ENCODE measurements at places on chromosomes 1 and 21.

DNA sequence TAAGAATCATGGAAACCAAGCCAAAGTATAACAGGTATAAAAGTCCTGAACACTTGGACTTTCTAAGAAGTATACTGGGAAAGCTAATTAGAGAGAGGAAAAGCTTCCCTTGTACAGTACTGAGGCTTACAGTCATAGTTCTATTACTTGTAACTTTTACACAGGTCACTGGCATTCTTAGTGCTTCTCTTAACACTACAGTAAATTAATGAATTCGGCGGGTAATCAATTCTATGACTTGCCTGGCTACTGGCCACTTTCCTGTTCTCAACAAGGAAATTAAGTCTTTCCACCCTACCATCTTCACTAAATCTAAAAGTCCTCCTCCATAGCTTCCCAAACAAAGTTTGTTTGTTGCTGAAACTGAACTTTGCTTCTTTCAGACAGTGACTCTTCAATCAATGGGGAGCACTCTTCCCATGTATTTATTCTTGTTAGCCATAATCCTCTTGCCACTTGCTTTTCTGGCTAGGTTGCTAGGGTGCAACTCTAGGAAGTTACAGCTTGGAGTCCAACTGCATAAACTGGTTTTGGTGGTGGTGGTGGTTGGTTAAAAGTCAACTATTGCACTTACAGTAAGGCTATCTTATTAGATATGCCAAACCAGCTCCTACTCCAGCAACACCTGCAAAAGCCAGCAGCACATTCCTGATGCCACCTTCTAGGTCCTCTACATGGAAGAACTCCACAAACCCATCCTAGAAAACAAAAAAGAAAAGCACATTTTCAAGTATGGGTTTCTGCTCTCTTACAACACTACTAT is 2.4 kb downstream of the MCL1 start:
- DNase-seq, result no peak

- DNase-seq, result no peak
These were observed 2.8 kb downstream of the UBE2J2 start for GRCh38 chr1:1270813-1271212.

DNA sequence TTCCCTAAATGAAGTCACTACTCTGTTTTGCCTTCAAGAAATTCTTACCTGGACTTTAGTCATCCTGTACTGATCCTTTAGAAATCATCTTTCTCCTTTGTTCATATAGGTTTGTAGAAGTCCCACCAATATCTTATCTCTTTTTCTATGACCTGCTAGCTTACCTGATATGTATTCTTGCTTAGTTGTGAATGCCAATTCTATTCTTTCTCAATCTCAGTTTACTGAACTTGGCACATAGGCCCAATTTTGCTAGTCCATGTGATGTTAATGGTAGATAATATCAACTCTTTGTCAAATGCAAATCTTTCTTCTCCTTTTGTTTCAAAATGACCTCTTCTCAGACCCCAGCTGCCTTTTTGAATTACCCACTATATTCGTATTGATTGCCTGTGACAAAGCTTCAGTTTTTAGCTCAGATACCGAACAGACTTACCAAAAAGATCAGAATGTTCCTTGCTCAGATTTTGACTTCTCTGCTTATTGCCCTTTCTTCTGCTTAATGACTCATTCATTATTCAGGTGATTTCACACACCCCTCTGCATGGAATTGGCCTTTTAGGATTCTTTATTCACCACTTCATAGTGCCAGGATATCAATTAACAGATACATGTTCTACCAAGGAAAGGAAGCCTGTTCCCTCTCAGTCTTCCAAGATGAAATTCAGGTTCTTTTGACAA is 20.6 kb downstream of the IPO9 start:
- no peak for DNase-seq

GRCh38 chr1:178581351-178582303 is 68.7 kb downstream of the TEX35 start:
- no peak for DNase-seq

DNA sequence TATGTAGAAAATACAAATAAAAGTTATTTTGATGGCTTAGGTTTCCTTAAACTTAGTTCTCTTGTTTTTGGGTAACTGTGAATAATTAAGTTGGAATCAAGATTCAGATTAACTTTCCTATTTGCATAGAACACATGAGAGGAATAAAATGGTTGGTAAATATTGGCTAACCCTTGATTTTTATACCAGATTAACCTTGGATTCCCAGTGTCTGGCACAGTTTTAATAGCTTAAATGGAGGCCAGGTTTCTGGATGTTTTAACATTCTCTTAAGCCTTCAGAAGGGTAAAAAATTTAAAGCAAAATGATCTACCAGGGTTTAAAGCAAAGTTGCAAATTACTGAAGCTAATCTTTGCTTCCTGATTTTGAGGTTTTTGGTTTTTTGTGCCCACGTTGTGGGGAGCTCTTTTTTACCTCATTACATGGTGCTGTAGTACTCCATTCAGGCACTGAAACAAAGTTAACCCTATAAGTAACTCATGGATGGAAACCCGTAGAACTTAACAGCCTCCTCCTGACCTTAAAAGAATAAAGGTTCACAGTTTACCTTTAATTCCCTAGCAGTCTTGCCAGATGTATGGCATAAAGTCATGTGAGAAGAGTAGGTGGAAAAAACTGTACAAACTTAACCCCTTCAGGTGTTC is 8.4 kb upstream of the SPATA1 start:
- DNase-seq, result no peak

DNA sequence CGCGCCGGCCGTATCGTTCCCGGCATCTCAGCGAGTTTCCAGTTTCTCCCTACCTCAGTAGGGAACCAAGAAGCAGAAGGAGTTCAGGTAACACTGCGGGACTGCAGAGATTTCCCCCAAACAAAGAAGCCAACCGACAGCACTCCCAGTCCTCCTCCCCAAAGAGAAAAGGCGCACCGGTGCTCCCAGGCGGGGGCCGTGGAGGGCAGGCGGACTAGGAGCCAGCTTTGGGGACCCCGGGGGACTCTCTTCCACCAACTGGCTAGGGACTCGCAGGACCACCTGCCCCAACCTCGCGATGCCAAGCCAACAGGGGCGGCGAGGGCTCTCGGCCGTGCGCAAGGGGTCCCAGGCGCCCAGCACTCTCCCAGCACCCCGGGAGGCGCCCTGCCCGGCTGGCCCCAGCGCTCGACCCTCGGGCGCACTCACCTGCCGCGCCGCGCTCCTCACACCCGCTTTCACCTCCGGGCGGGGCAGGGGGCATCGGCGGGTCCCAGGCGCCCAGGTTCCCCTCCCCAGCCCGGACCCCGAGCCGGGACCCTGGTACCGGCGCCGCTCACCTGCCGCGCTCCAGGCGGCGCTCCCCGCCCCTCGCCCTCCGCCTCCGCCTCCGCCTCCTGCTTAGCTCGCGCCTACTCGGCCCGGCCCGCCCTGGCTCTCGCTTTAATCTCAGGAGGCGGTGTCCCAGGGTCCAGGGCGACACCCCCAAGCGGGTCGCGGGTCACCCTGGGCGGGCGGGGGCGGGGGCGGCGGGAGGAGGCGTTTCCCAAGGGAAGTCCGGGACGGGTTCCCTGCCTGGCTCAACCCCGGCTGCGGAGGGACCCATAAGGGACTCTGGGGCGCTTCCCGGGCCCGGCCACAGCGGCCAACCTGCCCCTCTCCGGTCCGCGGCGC is at the start of gene TMPRSS2:
TSS of gene TMPRSS2 (minus strand) at position 638 of the 894 bp plus-strand sequence. CDS start 10,025 bp downstream, outside the sequence.
- DNase-seq, result no peak
